ENCODE measurements at places on chromosomes 16 and 17.

GRCh38 chr17:82775001-82775823, 23.3 kb downstream of the TBCD start:
- DNase-seq, result peak; percentile 40

- no peak for DNase-seq
These were observed 24.2 kb upstream of the NLRP1 start for GRCh38 chr17:5608399-5609112.

GRCh38 chr17:41915566-41915965, 3.2 kb downstream of the ACLY start:
- DNase-seq, result no peak

DNA sequence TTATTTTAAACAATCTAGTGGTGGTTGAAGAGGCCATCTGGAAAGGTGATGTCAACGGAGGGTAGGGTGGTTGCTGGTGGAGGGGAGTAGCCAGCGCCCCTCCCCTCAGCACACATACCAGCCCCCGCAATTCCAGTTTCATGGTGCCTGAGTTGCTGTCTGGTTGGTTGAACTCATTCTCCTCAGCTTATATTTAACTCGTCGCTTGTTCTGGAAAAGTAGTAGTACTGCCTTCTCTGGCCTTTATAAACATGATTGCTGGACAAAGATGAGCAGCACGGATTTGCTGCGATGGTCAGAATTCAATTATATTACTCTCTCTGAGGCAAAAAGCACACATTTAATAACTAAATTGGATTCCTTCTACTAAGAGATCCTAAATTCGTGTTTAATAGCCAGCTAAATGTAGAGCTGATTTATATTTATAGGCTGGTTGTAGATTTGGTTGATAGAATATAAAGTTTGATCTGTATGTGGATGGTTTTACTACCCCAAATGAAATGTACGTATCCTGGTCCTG, 238.0 kb upstream of the TBX2 start:
- DNase-seq, result no peak
